ENCODE measurements at places on chromosomes 3 and 15.

GRCh38 chr3:51799879-51800749, 21.1 kb upstream of the IQCF6 start:
- no peak for DNase-seq

DNA sequence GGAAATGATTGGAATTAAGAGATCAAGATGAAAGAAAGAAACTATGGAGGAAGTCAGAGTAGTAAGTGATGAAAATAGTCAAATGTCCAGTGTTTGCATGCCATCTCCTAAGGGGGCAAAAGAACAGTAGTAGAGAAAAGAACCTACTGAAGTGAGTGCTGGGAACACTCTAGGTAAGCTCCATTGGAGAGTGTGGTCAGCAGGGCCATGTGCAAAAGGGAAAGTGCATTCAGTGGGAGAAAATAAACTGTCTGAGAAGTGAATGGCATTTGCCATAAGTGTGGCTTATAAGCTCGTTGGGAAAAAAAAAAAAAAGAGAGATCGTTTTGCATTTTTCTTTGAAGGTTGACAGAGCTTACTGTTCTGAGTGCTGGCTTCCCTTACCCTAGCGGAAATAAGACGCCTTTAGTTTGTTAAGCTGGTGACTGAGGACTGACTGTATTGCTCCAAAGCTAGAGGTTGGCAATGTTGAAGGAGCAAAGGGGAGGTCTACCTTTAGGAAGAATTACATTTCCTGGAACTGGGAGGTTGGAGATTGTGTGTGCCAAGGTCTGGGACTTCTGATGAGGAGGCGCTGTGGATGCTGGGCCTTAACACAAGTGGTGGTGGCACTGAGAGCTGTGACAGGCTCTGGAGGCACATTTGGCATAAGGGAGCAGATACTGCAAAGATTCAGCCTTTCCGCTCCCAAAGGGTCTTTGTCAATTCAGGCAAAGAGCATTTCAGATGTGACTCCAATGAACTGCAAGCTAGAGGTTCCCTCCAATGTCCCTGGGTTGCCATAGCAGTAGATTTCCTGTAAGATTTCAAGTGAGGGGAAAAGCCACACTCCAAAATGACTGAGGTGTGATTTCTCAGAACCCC, 287.8 kb upstream of the SATB1 start:
- DNase-seq = no peak

DNA sequence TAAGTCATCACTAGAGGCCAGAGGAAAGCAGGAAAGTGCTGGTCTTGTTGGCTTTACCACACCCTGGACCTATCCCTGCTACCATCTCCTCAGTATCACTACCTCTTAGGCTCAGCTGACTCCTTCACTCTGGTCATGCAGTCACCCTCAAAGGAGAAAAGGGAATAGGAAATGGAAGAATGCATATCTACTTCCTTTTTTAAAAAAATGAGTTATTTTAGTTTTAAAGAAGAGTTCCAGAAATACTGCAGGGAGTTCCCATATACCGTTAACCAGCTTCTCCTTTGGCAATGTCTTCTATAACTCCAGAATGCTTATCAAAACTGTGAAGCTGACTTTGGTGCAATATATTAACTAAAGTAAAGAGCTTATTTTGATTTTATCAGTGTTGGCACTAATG, 688.6 kb downstream of the DIPK2A start:
- DNase-seq = no peak

DNA sequence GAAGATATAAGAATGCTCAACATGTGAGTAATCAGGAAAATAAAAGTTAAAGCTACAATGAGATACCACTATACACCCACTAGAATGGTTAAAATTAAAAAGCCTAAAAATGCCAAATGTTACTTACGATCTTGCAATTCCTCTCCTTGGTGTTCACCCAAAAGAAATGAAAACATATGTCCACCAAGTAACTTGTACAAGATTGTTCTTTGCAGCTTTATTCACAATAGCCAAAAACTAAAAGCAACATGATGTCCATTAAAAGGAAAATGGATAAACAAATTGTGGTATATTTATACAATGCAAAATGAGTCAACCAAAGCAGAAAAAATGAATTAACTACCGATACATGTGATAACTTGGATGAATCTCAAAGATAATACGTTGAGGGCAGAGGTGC, 301.6 kb upstream of the THBS1 start:
- DNase-seq = no peak

DNA sequence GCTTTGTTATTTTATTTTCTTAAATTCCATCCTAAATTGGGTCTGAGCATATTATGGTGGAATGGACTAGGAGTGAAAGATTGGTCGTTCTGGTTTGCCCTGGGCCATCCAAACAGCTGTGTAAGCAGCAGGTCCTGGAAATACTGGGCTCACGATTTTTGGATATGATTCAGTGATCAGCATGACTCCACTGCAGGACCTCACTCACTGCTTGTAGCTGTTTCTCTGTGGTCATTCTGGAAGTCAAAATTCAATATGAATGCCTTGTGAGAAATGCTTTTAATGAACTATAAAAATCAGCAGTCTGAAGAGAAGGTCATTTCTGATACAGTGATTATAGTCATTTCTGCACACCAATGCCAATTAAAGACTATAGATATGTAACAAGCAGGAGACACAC, 185.0 kb downstream of the RBMS3 start:
- no peak for DNase-seq

GRCh38 chr3:16480861-16481545, 32.5 kb downstream of the RFTN1 start:
- no peak for DNase-seq

- no peak for DNase-seq
Observed at GRCh38 chr3:142657033-142657432, 60.8 kb downstream of the PLS1 start.

GRCh38 chr3:196096382-196096953, 14.6 kb upstream of the TFRC start:
- no peak for DNase-seq

DNA sequence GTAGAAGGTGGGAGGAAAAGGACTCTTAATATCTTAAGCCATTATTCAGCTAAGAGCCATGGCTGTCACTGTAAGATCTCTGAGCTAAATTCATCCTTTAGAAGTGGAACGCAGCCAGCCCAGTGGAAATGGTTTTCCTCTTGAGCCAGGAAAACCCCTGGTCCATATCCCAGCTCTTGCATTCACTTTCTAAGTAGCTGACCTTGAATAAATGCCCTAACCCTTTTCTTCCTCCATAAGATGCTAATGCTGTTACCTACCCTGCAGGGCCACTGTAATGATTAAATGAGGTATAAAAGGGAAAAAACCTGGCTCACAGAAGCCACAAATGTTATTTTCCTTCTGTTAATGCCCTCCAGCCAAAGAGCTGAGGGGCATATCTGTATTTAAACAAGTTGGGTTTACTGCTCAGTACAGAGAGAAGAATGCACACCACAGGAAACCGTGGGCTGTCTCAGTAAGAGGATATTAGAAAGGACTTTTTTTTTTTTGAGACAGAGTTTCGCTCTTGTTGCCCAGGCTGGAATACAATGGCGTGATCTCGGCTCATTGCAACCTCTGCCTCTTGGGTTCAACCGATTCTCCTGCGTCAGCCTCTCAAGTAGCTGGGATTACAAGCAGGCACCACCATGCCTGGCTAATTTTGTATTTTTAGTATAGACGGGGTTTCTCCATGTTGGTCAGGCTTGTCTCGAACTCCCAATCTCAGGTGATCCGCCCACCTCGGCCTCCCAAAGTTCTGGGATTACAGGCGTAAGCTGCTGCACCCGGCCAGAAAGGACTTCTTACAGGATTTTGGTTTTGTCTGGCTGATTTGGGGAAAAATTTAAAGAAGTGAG, 6.8 kb downstream of the UBL7 start:
- DNase-seq = no peak

GRCh38 chr3:52346623-52347530, 30.8 kb downstream of the DNAH1 start:
- DNase-seq = no peak

GRCh38 chr3:58336135-58336882, 3.6 kb downstream of the PXK start:
- no peak for DNase-seq

DNA sequence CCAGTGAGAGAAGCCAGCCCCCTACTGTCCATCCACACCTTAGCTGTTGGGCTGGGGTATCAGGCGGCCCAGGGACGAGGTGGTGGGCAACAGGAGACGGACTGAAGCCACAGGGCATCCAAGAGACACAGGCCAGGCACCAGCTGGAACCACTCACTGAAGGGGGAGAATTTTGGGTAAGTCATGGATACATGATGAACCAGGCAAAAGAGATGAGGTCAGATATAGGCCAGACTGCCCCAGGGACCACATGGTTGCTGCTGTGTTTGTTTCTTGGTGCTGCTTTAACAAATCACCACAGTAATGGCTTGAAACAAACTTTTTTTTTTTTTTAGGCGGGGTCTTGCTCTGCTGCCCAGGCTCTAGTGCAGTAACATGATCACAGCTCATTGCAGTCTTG, 66.4 kb downstream of the SEMA5B start:
- DNase-seq = no peak

- DNase-seq = no peak
Observed at GRCh38 chr15:54884312-54884711, 312.4 kb downstream of the RSL24D1 start.

- DNase-seq = no peak
Observed at GRCh38 chr3:194161131-194162045, 25.4 kb downstream of the HES1 start.

DNA sequence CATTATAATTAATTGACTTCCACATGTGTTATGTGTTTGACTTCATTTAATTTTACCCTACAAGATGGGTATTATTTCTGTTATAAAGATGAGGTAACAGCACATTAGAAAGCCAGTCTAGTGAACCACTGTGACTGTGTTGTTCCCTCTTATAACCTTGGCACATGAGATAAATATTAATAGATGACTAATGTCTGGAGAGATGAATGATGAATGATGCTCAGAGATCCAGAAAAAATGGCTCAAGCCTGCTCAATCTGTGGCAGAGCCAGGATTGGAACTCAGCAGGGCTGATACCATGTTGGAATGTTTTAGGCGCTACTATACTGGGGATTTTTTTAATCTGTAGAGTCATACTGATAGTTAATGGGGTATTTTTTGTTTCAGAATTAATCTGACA, 118.8 kb upstream of the PTX3 start:
- no peak for DNase-seq

DNA sequence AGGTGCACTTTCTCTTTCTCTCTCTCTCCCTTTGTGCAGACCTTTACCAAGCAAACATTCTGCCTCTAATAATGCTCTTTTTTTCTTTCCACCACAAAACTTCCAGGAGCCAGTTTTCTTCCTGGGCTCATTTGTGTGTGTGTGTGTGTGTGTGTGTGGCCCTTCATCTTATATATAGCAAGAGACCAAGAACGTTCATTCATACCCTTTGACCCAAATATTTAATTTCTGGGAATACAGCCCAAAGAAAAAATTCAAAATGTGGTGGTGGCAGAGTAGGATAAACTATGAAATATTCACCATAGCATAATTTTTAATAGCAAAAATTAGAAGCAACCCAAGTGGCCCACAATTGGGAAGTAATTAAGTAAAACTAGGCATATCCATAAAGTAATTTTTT, 398.9 kb downstream of the IGSF11 start:
- DNase-seq = no peak

GRCh38 chr15:88918738-88919137, 5.6 kb upstream of the MFGE8 start:
- DNase-seq = no peak

DNA sequence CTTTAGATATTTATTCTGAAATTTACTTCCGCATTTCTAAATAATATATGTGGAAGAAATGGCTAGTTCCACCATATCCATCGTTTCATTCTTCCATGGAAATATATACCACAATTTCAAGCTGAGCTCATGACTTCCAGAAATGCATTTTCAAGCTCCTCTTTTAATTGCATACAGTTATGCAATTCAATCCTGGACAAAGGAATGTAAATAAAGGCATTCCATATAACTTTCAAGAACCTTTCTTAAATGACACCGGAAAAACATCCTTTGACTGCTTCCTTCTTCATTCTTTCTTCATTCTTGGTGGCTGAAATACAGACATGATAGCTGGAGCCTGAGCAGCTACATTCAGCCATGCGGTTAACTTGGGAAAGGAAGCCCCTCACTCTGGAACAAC, 185.2 kb upstream of the GADL1 start:
- DNase-seq = no peak

DNA sequence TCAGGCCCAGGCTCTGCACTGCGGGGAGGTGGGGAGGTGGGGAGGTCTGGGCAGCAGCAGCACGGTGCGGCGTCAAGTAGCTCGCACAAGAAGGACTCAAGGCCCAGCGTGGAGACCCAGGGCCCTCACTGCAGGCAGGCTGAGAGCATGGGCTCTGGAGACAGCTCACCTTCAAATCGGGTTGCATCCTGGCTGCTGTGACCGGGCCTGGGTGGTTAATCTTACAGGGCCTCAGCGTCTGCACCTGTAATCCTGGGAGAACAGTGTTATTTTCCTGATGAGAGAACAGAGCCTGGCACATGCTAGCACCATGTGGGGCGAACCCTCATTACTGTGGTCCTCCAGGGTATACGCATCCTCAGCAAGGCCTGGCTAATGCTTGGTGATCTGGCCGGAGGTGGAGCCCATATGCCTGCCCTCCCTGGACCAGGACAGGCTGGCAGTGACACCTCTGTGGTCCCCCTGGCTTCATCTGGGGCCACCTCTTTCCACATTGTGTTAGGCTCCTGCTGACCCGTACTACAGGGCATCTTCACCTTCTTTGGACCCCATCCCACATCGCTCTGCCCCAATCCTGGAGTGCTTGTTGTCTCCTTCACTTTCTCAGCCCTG, 55.5 kb downstream of the RGMA start:
- DNase-seq = no peak

DNA sequence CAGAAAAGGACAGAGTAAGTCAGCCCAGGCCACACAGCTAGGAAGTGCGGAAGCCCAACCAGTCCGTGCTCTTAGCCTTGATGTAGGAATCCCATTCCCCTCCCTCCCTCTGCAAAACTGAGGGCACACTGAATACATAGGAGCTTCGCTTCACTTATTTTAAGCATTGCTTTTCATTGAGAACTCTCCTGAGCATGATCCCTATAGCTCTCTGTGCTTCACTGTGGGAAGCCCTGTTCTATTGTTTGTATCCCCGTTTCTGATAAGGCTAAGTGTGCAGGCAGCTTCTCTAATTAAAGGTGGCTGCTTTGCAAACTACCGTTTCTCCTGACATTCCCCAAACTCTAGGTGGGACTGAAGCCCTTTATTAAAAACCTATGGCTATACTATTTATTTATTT, 29.9 kb downstream of the IL5RA start:
- DNase-seq = no peak

GRCh38 chr3:68893600-68894239, 38.6 kb downstream of the TAFA4 start:
- no peak for DNase-seq

All from stimulated activated CD8-positive, alpha-beta memory T cell treated with anti-CD3 and anti-CD28 coated beads, Interleukin-2, amount 100 ng/mL, for 1 hour (primary cell).